Spinal cord (tissue), 10 donors: ENCODE measurements at places on chromosomes 7 and 10. TPM values are rescaled to one million over a fixed set of nuclear protein-coding genes. Genes with fewer than 3 reads are reported as not detected.

Gene TSPAN12
- 25.5 TPM for polyA plus RNA-seq

Gene NANOS1
- 24.3 TPM for polyA plus RNA-seq

Gene VWA2
- 3.3 TPM for polyA plus RNA-seq

Gene MKLN1
- polyA plus RNA-seq = 13.6 TPM

Gene WNT16
- 3.2 TPM for polyA plus RNA-seq

Gene PLA2G12B
- polyA plus RNA-seq = not detected

Gene PKD1L1
- 1.4 TPM for polyA plus RNA-seq

Gene TRIM74
- 3.2 TPM for polyA plus RNA-seq

Gene COL17A1
- 0.47 TPM for polyA plus RNA-seq
